ENCODE measurements at places on chromosomes 7 and 10.

GRCh38 chr7:143436325-143436946, 6.8 kb upstream of the TAS2R60 start:
- no peak for DNase-seq

- no peak for DNase-seq
Observed at GRCh38 chr10:92382631-92383030, 91.7 kb downstream of the MARCHF5 start.

DNA sequence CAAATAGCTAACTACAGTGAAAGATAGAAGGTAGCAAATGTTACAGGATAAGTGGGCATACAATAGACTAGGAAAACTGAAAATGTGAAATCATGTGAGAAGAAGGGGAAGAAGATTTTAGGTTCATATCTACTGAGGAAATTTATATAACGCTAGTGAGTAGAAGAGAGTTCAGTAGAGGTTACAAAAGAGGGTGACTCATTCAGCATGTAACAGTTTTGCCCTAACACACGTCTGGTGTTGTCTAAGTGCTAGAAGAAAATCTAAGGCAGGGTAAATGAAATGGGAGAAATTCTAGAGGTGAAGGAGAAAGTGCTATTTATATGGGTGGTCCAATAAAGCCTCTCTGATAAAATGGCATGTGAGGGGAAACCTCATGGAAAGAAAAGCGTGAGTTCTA, 731.4 kb upstream of the POT1 start:
- no peak for DNase-seq

GRCh38 chr7:158955932-158956804, 99.8 kb downstream of the DYNC2I1 start:
- no peak for DNase-seq

DNA sequence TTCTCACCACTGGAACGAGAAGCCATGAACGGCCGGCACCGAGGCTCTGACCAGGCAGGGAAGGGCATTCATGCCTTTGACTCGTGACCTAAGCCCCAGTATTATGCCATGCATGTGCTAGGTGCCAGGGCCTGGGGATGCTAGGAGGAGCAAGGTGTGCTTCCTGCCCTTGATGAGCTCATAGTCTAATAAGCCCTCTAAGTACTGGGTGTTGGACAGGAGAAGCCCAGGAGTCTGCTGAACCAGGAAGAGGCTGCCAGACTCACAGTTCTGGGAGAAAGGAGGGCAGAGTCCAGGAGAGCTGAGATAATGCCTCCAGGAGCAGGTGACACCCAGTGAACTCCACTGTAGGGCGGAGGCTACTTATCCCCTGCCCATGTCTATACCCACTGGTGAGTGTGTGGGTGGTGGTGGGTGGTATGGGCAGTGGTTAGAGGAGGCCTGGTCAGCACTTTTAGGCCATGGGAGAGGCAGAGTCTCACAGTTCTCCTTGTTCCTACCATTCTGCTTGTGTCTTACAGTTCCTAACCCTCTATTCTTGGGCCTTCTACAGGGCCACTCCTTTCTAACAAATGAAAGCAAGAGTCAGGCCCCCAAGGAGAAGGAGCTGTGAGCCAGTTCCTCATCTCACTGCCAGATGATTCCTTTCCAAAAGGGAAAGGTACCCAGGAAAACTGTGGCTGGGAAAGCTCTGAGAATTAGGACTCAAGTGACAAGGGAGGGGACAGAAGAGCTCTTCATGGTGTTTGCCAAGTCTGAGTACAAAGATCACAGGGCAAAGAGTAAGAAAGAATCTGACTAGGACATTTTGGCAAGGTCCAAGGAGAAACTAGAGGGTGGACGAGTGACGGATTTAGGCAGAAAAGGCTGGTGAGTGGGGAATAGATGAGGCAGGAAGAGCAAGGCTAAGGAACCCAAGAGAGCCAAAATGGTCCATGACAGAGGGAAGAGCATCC, 3.6 kb upstream of the MXI1 start:
- no peak for DNase-seq

- DNase-seq: no peak
Observed at GRCh38 chr10:26090026-26090425, 126.5 kb upstream of the GAD2 start.

GRCh38 chr7:127782075-127782474, 130.1 kb downstream of the SND1 start:
- no peak for DNase-seq

GRCh38 chr10:129605986-129606518, 139.0 kb downstream of the MGMT start:
- no peak for DNase-seq

- no peak for DNase-seq
Observed at GRCh38 chr7:51587604-51588003, 271.0 kb upstream of the COBL start.

DNA sequence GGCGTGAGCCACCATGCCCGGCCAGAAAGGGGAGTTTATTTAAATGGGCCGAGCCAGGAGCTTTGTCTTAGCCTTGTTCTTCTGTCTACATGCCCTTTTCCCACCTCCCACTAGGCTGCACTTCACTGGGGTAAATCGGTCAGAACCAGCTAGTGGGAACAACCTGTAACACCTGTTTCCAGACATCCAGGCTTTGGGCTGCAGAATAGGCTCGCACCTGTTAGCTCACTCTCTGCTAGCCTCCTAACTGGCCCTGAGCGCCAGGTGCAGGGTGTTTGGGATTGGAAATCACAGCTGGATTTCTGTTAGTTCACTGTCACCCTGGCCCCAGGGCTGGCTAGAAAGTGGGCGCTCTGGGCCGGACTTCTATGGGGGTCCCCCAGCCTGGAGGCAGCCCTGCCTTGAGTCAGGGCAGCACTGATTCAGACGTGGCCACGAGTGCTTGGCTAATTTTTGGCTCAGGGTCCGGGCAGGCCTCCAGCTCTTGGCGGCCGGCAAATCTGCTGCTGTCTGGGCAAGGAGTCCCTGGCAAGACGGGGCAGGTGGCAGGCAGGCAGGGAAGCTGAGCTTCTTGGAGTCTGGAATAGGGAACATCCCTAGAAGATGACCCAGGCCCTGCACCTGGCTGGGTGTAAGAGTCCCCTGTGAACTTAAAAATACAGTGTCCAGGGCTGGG, 48.6 kb downstream of the GTF2IRD1 start:
- no peak for DNase-seq

Measured in iris pigment epithelial cell (primary cell).